CD4-positive, alpha-beta T cell treated with Interferon alpha-2 for 1 hour (primary cell): ENCODE measurements at places on chromosomes 11 and 22.

GRCh38 chr11:91686700-91687099, 537.9 kb upstream of the FAT3 start:
- no peak for DNase-seq

DNA sequence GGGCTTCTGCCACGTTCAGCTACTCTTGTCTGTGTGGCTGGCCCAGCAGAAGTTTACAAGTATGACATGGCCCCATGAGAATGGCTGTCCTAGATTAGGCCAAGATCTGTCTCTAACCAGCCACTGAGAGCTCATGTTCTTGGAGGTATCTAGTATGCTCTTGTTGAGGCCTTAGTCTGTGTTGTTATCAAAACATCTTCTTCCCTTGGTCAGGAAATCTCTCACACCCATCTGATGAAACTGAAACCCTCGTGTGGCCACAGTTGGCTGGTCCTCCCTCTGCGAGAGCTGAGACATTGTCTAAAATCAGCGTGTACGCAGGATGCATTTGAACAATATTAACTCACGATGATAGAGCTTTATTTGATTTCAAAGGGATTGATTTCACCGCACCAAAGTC, 109.0 kb upstream of the NNMT start:
- no peak for DNase-seq

DNA sequence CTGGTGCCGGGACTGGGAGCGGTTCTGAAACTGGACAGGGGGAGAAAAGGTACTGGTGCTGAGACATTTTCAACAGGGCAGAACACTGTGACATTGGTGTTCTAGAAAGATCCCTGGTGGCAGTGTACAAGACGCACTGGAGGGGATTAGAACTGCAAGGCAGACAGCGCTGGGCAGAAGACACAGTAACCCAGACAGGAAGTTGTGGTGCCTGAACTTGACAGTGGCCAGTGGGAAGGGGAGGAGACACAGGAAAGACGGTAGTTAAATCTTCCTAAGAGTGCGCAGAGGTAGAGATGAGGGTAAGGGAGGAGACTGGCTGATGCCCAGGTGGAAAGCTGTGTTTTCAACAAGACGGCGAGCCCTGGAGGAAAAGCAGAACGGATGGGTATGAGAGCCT, 24.5 kb downstream of the FAM227A start:
- DNase-seq, result no peak

- no peak for DNase-seq
Measured at GRCh38 chr11:126476977-126477376, 121.5 kb downstream of the ST3GAL4 start.

GRCh38 chr11:112588252-112588694, 327.6 kb upstream of the PLET1 start:
- peak; percentile 34 for DNase-seq

DNA sequence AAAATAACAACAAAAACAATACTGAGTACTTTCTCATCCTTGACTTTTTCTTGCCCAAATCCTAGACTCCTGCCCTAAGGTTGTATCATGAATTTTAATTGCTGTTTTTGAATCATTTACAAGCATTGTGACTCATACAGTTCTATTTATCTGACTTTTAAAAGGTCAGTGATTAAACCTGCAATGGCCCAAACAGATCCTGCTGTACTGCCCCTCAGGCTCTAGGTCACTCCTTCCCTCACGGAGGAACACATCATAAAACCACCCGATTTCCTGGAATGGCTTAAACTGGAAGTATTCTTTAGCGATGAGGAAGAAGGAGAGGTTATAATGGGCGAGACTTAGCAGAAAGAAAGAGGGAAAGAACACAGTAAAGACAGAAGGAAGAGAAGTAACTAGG, 12.3 kb downstream of the ARFGAP3 start:
- no peak for DNase-seq

GRCh38 chr11:132046288-132046865, 676.0 kb downstream of the NTM start:
- DNase-seq, result no peak

DNA sequence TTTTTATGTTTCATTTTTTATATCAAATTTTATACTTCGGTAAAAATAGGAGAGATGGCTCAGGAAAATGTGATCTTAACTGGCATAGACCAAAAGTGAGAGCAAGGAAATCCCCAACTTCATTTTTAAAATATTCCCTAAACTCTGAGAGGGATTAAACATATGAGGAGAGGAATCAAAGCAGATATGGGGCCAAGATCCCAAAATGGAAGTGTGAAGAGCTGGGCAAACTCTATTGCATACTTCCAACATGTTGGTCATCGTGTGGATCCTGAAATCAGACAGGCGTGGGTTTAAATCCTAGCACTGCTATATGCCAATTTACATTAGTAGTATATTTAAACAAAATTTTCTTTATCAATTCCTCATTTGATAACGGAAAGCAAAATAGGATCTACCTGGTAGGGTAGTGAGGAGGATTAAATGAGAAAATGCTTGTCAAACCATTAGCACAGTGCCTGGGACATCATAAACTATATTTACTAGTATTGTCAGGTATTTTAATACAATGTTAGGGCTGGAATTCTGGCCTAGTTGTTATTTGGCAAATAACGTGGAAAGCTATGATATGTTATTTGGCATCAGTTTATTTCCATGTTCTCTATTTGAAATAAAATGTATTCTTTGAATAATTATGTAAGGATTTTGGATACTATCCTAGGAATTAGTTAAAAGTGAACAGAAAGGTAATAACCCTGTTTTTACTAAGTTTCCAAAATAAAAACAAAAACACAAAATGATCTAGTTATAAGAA, 392.8 kb upstream of the CCDC90B start:
- DNase-seq, result no peak

DNA sequence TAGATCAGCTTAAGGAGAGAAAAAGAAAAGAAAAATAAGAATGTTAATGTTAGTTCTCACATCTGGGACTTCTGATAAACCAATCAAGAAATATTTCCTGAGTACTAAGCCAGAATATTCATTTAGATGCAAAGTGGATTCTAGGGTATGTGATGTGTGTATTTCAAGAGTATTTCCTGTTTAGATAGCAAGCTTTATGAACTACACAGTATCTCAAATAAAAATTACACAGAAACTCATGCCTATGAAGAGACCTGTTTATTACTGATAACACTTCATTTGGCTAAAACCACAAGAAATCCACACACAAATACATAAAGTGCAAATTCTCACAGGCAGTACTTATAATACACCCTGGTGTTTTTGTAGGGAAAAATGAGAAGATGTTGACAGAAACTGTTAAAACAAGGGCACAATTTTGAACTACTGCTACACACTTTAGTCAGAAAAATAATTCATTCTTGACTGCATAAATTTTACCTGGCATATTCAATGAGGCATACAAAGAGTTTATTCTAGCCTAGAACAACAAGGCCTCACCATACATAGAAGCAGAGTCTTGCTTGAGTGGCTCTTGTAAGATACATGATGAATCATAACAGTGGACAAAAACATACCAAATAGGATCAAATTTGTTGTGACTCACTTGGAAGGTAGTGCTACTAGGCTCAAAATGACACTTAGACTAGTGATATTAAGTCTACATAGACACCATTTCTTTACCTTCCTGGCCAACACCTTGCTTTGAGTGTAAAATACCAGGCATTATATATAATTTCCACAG, 18.8 kb upstream of the P4HA3 start:
- DNase-seq, result no peak

DNA sequence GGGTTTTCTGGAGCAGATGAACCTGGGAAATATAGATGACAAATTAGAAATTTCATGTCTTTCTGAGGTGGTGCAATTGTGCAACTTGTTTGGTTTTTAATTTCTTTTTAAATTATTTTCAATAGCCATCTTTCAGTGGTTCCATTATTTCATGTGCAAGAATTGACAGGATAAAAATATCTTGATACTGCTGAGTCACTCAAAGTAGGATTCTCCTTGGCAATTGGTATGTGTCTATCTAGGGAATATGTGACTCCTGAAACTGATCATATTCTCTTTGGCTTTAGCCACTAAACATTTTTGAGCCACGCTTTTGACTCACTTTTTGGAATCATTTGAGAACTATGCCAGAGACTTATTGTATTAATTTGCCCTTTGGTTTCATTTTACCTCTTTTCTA, 331.5 kb downstream of the KCNA4 start:
- DNase-seq, result no peak

DNA sequence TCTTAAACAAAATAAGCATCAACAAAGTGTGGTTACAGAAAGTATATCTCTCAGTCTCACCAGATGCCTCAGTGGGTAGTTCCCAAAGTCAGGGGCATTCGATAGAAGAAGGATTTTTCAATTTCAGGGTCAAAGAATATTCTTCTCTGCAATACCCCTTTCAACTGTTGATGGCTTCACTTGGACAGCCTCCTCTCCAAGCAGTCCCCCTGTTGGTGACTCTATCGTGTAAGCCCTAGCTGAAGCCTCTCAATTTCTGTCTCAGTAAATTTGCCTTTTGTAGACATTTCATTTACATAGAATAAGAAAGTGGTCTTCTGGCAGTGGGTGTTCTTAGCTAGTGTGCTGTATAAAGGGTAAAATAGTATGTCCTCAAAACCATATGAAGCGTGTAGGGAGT, 11.3 kb upstream of the CCDC83 start:
- no peak for DNase-seq

- no peak for DNase-seq
Measured at GRCh38 chr22:26606611-26607010, 11.2 kb downstream of the CRYBB1 start.

DNA sequence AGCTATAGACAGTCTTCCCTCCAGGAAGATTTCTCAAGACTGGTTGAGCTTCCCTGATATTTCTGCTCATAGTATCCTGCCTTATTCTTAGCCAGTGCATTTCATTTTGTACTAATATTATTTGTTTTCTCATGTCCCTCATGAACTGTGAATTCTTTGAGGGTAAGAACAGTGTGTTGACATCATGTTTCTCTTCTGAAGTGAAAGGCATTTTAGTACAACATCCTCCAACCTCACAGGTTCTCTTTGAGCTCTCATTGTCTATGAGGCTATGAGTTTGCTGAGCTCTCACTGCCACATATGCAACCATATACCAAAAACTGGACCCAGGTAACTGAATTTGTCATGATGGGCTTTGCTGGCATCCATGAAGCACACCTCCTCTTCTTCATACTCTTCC, at the start of gene OR6Q1:
OR6Q1 (plus strand) TSS at position 301 of the 400 bp plus-strand sequence; CDS start at position 301, 0 bp downstream.
- DNase-seq, result no peak

- no peak for DNase-seq
Measured at GRCh38 chr22:29301716-29302401, 4.6 kb upstream of the GAS2L1 start.

GRCh38 chr22:45948081-45948648, 28.8 kb downstream of the WNT7B start:
- DNase-seq, result peak; percentile 44

DNA sequence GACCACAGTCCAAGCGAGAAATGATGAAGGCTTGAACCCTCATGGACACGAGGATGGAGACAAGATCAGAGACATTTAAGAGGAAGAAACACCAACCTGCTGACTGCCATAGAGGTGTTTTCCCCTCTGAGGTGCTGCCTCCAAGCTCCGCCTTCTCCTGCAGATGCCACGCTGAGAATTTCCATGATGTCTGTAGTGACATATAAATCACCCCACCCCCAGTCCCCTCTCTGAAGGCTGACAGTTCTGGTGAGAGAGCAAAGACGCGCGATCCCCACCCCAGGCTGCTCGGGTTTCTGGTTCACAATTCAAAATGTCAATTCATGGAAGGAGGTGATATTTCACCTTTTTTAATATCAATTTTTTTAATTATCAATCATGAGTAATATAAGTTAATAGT, 28.2 kb downstream of the LRRC32 start:
- no peak for DNase-seq

- no peak for DNase-seq
Measured at GRCh38 chr11:82458761-82459160, 274.9 kb downstream of the FAM181B start.
